ENCODE measurements at places on chromosomes 4 and X.

GRCh38 chr4:110626532-110627153 lies 3.8 kb upstream of the PITX2 start:
- DNase-seq: no peak

GRCh38 chr4:7652451-7652881 lies 217.7 kb upstream of the PSAPL1 start:
- DNase-seq: no peak

DNA sequence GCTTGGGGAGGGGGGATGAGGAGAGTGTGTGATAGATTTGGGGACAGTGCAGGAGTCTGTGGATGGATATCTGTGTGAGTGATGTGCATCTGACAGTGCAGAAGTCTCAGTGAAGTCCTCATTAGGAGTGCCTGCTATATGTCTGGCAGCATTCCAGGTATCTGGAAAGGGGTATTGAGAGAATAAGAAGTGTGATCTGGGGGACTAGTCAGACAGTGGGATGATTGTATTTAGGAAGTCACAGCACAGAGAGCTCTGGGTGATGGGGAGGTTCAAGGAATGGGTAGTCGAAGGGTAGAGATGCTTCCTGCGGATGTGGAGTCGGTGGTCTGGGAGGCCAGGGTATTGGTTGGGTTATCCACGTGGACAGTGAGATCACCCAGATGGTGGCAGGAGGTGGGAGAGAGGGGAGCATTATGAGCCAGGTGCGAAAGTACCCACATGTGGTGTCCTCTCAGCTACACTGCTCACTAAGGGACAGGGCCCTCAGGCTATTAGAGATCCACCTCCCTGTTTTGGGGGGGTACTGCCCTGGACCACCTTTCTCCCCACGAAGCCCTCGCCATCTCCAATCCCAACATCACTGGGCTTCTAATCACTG lies 9.8 kb downstream of the MAGED2 start:
- no peak for DNase-seq

- no peak for DNase-seq
Measured at GRCh38 chr4:155666344-155667221, at the start of gene GUCY1A1. Gene GUCY1A1 (plus strand): TSS chr4:155666848. CDS start chr4:155696868, 30,020 bp downstream.

DNA sequence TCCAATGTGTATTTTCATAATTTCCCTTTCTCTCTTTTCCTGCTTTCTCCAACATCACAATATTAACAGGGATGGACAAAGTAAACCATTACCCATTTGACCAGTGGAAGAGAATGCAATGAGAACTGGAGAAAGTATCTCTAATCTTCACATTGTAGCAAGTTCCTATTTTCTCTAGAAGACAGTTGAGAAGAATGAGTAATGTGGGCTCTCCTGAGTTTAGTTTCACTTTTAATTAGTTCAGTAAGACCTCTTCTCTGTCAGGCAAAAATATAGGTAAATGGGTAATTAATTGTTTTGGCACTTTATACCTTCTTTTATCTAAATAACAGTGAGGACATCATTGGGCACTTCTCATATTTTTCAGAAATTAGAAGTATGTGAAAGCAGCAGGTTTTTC lies 602.0 kb downstream of the GLUD2 start:
- DNase-seq: no peak

DNA sequence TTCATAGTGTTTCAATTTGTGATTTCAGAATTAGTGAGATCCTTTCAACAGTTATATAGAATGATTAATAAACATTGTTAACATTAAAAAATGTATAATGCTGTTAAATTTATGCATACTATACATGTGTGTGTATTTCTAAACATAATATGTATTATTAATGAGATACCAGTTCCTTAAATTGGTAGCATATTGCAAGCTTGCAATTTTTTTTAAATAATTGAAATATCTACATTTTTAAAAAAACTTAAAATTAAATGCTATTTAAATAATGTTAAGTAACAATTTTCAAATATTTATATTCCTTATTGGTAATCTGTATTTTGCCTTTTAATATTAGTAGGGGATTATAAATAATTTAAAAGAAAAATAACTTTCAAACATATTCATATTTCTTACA lies 1479.5 kb upstream of the PCDH7 start:
- no peak for DNase-seq

DNA sequence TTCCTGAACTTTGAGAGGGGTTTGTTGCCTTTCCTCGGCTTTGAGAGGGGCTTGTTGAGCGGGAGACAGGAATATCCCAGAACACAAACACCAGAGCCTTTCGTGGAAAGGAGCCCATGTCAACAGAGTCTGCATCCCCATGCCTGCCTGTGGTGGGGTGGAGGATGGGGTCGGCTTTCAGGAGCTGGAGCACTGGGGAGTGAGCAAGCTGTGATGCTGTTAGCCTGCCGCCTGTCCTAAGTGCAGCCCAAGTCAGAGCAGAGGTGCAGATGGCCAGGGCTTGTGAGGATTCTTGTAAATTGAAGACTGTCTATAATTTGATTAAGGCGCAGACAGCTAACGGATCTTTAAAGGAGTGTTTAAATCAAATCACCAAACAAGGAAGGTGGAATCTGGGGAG lies 103.3 kb upstream of the ANK2 start:
- DNase-seq: no peak
